Stimulated activated naive CD4-positive, alpha-beta T cell (primary cell): ENCODE measurements at places on chromosomes 2 and 18.

GRCh38 chr2:99397266-99397920 lies 60.2 kb downstream of the EIF5B start:
- DNase-seq, result no peak

DNA sequence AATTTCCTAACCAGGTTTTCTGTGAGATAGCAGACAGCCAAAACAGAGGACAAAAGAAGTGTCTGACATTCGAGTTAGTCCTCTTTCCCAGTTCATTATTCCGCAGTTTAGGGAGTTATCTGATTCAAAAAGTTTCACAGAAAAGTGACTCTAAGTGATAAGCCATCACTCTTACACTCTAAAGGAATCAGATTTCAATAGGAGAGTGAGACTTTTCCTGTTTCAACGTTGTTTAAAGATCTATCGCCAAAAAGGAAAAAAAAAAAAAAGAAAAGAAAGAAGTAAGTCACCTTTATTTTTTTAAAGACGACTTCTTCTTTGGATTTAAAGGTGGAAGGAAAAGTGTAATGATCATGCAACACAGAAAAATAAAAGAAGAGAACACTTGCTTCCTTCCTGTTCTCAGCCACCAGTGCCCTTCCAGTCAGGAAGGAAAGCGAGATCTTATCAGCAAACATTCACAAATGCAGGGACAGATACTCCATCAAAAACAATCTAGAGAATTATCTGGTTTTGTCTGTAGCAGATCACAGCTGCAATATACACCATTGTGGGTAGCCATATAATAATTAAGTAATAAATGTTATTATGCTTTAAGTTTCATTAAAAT lies 49.8 kb downstream of the TFPI start:
- DNase-seq, result no peak

DNA sequence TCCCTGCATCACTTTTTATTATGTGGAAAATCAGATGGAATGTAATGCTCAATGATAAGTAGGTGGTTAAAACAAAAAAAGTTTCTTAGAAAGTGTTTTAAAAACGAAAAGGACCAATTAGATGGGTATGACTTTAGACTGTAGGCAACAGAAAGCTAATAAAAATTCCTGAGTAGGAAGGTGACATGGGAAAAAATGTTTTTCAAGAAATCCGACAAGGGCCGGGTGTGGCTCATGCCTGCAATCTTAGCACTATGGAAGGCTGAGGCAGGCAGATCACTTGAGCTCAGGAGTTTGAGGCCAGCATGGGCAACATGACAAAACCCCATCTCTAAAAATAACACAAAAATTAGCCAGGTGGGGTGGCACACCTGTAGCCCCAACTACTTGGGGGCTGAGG lies 126.1 kb downstream of the THADA start:
- no peak for DNase-seq

GRCh38 chr2:240790370-240791220 lies 29.4 kb downstream of the KIF1A start:
- DNase-seq, result no peak

DNA sequence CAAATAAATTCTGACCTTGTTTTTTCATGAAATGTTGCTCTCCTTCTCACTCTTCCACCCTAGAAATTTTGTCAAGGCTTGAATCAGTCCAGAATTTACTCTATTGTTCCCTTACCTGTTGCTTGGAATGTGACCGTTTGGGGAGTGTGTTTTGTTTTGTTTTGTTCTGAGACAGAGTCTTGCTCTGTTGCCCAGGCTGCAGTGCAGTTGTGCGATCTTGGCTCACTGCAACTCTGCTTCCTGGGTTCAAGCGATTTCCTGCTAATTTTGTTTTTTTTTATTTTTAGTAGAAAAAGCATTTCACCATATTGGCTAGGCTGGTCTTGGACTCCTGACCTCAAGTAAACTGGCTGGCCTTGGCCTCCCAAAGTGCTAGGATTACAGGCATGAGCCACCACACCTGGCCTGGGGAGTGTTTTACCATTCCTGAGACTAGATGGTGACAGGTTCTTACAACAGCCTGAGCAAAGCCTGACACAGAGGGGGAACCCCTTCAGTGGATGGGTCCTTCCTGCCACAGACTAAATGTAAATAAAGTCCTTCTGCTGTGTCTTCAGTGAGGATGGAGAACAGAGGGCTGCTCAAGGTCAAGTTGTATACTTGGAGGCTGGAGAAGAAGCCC lies 52.0 kb downstream of the HAUS1 start:
- DNase-seq, result no peak

DNA sequence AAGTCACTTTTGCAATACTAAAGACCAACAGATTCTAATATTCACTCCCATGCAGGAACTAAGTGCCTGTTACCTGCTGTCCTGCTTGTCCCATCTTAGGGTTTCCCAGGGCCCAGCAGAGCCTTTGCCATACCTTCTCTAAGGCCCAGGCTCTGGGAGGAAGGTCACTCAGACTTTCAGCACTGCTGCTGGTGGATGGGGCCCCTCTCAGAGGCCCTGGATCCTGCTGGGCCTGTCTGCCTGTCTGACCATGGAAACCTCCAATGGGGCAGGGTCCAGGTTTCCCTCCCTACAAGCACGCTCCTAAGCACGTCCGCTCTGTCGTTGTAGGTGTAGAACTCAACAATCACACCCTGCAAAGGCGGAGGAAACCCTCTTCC lies 75.1 kb downstream of the RRM2 start:
- no peak for DNase-seq

DNA sequence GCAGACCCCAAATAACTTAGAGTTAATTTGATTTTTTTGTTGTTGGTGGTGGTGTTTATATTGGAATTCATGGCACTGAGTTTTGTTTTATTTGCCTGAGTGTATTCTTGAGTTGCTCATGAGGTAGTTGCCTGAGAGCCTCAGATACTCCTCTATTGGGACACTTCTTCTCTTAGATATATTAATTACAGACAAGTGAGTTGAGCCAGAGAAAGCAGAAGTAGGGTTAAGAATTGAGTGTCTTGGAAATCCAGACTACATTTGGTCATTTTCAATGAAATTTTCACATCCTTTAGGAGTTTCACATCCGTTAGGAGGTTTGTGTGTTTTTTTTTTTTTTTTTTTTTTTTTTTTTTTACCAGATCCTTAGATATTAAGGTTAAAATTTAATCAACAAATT lies 29.0 kb downstream of the FMNL2 start:
- no peak for DNase-seq

DNA sequence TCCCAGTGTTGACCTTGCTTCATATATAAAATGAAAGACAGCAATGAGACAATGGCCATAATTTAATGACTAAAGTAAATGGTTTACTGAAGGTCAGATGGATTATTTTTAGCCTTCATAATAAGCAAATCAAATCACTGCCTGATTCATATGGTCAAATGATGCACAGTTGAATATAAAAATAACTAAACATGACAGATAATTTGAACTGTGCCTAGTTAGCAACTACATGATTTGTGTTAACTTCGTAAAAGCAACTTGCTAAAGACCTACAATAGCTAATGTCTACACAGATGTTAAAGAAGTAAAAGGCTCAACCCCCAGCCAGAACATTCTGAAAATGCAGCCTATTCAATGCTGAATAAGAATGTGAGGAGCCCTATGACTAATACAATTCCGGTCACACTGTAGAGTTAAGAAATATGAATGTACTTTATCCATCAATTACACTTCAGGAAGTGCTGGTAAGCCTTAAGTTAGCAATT lies 590.8 kb upstream of the CDH2 start:
- no peak for DNase-seq

DNA sequence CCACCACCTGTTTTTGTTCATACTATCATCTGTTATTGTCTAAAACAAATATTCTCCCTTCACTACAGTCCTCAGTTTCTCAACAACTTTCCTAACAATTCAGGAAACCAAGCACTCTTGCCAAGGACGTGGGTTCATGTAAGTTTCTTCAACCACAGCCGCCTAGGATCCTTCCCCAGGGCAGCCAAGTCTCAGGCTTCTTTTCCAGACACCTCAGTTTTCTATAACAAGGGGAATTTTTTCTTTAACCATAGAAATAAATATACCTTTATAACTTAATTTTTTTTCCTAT lies 39.4 kb upstream of the AGPS start:
- no peak for DNase-seq

GRCh38 chr2:216312441-216312840 lies 59.8 kb downstream of the MARCHF4 start:
- no peak for DNase-seq

DNA sequence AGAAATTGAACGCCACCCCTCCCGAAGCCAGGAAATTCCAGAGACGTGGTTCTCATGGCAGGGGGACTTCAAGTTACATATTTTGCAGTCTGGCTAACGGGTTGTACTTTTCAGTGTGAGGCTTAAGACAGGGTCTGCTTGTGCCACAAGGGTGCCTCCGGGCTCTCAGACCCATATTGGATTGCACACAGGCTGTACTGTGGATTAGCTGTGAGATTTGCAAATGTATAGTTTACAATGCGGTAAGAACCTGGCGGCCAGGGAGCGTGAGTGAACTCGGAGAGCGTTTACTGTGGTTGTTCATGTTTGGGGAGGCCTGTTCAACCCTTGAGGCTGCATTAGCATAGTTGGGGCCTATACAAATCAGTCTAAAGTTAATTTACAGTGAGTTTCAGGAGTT lies 143.9 kb upstream of the SIX2 start:
- DNase-seq, result no peak

GRCh38 chr2:139836769-139837168 lies 1056.6 kb upstream of the NXPH2 start:
- no peak for DNase-seq

GRCh38 chr18:32297579-32298170 lies 107.8 kb downstream of the MEP1B start:
- DNase-seq, result no peak

GRCh38 chr18:33062834-33063364 lies 290.1 kb upstream of the KLHL14 start:
- no peak for DNase-seq

DNA sequence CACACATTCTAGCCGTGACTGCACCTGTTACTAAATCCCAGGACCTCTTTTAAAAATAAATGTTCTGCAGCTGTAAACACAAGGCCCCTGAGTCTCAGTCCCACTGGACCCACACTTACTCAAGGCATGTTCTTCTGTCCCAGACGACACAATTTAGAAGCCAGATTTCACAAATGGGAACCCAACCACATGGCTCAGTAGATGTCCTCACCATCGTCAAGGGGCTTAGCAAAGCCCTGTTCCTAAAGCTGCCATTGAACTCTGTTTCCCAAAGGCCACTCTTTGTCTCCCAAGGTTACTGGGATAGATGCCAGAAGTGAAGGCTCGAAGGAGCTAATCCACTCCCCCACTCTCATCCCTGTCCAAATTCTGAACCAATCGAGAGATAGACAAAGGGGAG lies 301.0 kb downstream of the GALR1 start:
- no peak for DNase-seq

DNA sequence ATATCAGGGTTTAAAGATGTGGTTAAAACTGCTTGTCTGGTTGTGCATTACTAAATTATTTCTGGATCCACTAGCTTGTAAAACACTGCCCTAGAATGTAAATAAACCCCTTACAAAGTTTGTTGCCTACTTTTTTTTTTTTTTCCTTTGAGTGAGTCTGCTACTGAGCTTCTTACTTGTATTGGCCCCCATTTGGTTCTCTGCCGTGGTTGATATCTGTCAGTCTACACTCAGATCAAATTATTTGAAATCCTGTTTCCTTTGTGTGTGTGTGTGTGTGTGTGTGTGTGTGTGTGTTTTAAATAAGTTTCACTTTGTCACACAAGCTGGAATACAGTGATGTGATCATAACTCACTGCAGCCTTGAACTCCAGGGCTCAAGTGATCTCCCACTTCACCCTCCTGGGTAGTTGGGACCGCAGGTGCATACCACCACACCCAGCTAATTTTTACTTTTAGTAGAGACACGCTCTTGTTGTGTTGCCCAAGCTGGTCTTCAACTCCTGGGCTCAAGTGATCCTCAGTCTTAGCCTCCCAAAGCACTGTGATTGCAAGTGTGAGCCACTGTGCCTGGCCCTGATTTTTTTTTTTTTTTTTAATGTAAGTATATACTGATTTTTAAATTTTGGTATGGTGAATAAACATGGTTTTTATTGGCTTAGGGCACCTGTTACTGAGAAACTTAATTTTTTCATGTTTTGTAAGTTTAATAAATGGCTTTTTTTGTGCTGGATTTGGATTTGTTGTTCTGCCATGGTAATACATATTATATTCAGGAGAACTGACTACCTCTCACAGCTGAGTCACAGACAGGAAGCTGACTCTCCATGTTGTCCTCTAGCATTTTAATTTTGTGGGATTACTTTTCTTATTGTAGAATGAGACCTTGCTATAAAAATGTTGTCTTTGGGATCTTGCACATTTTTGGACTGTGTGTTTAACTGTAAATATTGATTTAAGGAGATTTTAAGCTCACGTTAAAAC lies 48.5 kb downstream of the MAP4K4 start:
- DNase-seq, result no peak

DNA sequence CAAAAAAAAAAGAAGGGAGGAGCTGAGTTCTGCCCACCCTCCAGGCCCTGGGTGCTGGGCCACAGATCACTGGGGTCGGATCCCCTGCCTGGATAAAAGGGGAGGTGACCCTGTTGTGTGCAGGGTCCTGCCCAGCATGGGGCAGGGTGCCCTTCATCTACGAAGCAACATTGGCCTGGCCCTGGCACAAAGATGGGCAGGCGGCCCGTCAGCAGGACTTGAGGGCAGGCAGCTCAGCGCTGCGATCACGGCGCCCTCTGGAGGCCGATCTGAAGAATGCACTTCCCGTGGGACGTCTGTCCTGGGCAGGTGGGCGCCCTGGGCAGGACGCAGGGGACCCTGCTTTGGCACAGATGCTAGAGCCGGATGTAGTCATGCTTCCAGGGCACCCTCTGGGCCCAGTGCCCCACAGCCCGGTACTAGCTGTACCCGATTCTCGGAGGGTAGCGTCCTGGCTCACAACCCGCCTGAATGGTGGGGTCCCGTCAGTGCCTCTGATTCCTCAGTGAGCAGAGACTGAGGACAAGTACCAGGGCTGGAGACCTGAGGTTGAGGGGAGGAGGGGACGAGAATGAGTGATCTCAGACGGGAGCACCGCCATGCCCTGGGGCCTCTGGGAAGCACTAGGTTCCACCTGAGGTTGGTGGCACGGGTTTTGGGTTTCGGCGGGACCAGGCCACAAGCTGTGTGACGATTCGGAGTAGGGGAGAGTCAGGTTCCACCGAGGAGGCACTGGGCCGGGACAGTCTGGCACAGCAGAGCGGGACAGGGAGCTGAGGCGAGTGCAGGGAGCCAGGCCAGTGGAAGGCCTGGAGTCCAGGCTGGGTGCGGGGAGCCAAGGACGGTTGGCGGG lies 18.0 kb downstream of the ARID5A start:
- peak; percentile 62 for DNase-seq

GRCh38 chr2:71678874-71679273 lies 225.5 kb downstream of the DYSF start:
- no peak for DNase-seq

DNA sequence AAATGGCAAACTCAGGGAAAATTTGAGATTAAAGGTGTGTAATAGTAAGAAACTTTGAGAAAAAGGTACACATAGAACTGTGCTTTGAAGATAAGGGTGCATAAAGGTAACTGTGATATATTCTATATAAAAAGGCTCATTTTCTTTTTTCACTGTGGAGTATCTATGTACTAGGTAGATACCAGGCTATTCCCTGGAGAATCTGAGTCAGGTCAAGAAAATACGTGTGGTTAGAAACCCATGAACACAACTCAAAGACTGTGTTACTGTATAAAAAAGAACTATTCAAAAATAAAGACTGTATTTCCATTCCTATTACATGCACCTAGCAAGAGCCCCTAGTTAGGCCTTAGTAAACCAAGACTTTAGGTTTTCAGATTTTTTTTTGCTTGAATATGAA lies 100.1 kb upstream of the GRB14 start:
- DNase-seq, result no peak
